ENCODE measurements at places on chromosomes 4 and X.

GRCh38 chr4:113008716-113009115 lies 40.7 kb upstream of the ANK2 start:
- DNase-seq, result no peak

DNA sequence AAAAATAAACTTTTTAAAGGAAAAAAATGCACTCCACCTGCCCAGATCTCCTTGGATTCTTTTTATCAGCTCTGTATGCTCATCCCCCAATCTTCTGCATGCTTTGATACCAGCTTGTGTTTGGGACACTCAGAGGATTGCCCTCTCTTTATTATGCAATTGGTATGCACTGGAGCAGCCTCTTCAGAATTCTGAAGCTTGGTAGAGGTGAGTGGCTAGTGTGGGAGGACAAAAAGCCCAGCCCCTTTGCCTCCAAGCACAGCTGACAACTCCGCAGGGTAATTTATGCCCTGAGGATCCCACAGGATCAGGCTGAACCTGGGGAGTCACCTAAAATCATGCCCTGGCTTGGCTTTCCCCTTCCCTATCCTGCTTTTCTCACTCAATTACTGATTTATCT lies 16.7 kb downstream of the IL21 start:
- DNase-seq, result no peak

DNA sequence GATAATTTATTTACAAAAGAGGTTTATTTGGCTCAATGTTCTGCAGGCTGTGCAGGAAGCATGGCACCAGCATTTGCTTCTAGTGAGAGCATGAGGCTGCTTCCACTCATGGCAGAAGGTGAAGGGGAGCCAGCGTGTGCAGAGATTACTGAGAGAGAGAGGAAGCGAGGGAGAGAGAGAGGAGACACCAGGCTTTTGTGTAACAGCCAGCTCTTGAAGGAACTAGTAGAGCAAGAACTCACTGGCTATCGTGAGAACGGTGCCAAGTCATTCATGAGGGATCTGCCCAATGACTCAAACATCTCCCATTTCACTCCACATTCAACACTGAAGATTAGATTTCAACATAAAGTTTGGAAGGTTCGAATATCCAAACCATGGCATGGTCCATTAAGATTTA lies 12.7 kb downstream of the GUCY1A1 start:
- DNase-seq, result no peak

GRCh38 chrX:28177202-28177601 lies 196.0 kb upstream of the DCAF8L1 start:
- DNase-seq, result peak; percentile 33

DNA sequence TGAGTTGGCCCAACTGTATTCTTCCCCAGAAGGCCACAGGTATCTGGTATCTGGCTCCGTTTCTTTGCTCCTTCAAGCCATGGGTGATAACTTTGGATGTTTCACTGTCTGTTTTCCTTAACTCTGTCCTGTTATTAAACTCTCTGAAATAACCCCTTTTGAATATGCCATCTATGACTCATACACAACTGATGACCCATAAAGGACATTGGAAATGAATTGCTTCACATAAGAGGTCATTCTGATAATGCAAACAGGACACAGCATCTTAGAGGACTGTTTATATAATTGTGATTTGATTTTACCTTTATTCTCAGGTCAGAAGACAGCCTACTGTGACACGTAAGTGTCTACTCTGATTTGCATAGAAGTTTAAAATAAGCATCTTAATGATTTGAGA lies 227.7 kb downstream of the VEGFC start:
- no peak for DNase-seq

DNA sequence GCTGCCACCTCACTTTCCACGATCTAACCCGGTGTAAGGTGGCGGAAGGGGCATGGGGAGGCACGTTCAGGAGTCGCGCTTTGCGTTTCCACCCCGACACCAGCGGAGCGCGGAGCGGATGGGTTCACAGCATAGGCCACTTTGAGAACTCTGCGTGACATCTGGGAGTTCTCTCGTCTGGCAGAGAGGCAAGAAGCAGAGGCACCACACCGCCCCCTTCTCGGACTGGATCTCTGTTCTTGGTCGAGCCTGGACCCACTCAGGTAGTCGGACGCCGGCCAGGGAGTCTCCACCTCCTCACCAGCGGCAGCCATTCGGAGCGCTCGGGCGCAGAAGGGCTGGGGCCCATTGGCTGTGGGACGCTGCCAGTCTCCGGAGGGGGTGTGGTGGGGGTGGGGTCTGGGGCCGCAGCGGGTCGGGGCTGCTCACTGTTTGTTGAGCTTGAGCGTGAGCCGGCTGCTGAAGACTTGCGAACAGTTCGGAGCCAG lies at the start of gene DACH2:
Gene DACH2, plus strand, starts transcription at position 428 of the 488 bp plus-strand sequence.
- peak; percentile 76 for DNase-seq

- no peak for DNase-seq
Observed at GRCh38 chr4:13212936-13213335, 271.2 kb downstream of the RAB28 start.

- no peak for DNase-seq
Observed at GRCh38 chr4:146243141-146243882, 29.0 kb downstream of the REELD1 start.

DNA sequence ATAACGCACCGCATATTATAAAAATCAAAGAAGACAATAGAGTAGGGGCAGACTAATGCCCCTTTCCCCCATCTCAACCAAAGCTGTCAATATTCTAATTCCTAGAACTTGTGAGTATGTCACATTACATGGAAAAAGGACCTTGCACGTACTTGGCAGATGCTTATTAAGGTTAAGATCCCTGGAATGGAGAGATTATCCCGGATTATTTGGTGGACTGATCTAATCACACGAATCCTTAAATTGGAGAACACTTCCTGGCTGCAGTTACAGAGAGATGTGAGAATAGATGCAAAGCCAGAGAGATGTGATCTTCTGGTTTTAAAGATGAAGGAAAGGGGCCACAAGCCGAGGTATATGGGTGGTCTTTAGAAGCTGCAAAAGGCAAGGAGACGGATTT lies 548.7 kb downstream of the SPRY1 start:
- DNase-seq, result no peak

- no peak for DNase-seq
Observed at GRCh38 chrX:2664502-2664901, 26.6 kb upstream of the CD99 start.

- no peak for DNase-seq
Observed at GRCh38 chr4:17884063-17884462, 73.3 kb downstream of the NCAPG start.

DNA sequence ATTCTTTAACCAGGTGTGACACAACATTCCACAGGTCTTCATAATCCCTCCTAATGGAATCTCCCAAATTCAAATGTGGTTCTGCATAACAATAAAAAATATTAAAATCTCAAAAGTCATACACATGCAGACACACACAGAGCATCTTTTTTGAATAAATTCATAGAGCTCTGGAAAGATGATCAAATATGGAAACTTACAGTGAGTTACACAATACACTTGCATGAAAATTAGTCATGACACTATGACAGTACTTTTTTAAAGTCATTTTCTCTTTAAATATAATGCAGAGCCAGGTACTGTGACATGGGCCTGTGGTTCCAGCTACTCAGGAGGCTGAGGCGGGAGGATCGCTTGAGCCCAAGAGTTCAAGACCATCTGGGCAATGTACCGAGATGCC lies 38.9 kb downstream of the DDX60L start:
- DNase-seq, result no peak

DNA sequence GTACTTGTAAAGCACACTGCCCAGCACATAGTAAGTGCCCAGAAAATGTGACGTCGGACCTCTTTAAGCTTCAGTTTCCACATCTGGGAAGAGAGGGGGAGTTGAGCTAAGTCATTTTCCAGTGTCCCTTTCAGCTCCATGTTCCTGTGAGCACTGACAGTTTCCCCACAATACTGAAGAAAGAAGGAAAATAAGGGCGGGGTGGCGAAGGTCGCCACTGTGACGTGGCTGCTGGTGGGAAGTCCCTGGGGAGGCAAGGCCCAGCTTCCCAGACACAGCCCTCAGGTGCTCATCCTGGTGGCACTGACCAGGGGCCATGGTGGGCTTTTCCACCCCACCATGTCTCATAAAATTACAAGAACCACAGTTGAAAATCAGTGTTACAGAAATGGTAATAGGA lies 121.8 kb downstream of the PTTG2 start:
- no peak for DNase-seq

DNA sequence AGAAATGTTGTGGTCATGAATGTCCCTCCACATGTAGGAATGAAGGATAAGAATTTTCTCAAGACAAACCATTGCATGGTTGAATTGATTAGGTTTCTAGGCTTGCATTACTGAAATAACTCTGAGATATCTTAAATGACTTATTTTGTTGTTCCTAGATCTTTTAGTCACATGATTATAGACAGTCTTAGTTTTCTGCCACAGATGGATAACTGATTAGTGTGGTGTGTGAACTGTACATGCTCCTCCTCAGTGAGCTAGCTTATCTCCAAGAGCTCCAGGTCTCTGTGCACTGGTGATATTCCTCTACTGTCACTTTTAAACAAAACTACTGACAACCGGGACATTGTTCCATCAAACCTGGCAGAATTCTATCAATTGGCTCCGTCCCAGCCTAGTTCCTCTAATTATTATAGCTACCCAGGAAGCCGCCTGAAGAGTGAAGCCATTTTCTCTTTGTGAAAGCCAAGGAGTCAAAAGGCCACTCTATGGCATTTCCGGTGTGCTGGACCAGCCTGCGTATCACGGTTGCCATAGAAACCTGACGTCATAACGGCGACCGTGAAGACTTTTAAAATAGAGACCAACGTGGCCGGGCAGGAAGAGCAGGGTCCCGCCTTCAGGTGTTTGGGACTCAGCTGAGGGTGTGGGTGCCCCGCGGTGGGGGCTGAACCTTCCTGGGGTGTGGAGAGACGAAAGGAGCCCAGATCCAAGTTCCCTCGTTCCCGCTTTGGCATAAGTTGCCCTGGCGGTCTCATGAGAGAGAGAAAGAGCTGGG lies 28.1 kb downstream of the BEX3 start:
- DNase-seq, result peak; percentile 60

- no peak for DNase-seq
Observed at GRCh38 chr4:25424539-25425228, 47.6 kb downstream of the ANAPC4 start.

DNA sequence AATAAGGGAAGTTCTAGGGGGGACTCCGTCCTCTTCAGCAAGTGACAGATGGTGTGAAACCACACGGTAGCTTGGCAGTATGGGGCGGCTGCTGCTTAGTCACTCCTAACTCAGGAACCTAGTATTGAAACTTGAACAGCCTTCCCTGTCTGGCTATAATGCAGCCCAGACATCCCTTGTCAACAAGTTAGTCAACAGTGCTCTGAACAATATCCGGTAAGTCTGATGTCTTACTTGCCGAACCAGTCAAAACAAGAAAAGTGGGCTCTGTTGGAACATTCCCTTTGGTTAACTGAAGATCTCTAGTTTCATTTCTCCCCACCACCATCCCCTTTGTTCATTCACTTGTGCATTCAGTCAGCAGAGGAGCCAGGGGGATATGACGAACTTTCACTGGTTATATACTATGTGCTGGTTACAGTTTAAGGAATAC lies 18.7 kb upstream of the CXCL13 start:
- no peak for DNase-seq

GRCh38 chr4:127686658-127687057 lies 43.5 kb upstream of the SLC25A31 start:
- no peak for DNase-seq

GRCh38 chr4:56828784-56829535 lies 7.5 kb upstream of the SPINK2 start:
- DNase-seq, result no peak

GRCh38 chr4:16250661-16251365 lies 24.5 kb upstream of the TAPT1 start:
- no peak for DNase-seq

DNA sequence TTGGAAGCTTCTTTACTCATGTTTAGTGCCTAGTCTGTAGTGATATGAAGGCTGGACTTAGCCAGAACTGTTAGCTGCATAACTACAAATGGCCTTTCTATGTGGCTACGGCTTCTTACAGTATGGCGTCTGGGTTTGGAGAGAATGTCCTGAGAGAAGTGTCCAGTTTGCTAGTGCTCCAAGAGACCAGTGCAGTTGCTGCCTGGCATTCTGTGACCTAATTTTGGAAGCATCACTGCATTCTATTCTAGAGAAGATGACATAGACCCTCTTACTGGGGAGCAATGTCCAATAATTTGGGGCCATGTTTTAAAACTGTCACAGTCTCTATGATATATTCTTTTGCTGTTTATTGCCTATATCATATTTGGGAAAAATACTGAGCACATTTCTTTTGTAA lies 74.2 kb downstream of the STAG2 start:
- no peak for DNase-seq

- peak; percentile 65 for DNase-seq
Observed at GRCh38 chr4:102501447-102501696, 213 bp downstream of the NFKB1 start.

GRCh38 chrX:134679644-134680043 lies 21.4 kb upstream of the PLAC1 start:
- DNase-seq, result no peak

- no peak for DNase-seq
Observed at GRCh38 chrX:97332963-97333362, 449.3 kb downstream of the RPA4 start.

- DNase-seq, result no peak
Observed at GRCh38 chr4:1360423-1361283, 13.6 kb downstream of the UVSSA start.

GRCh38 chrX:131840799-131841495 lies 182.2 kb upstream of the STK26 start:
- no peak for DNase-seq

DNA sequence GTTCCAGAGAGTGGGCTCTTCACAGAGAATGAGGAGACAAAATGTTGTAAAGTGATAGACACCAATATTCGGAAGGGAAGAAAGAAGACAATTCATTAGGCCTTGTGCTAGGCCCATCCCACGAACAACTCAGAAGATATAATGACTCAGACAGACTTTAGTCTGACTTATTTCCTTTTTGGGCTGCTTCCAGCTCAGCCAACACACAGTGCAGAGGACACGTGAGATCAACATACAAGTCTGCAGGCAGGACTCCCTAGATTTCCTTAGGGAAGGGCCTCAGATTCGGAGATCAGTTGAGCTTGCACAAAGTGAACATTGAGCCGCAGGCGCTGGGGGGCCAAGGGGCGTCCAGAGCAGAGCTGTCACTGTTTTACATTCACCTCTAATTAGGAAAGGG lies 290.7 kb upstream of the TENM3 start:
- no peak for DNase-seq

DNA sequence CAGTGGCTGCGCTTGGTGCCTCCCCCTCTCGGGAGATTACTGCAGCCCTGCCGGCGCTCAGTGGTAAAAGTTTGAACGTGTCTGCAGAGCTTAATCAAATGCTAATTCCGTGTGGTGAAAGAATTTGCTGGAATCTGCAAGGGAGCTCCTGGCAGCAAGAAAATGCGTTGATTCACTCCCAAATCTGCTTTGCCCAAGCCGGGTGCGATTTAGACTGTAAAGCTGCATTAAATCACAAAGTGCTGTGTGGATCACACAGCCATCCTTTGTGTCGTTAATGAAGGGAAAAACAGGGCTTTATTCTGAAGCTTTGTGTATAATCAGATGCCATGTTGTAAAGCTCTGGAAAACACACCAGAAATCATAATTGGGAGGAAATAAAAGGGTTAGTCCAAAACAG lies 444.1 kb downstream of the BCOR start:
- DNase-seq, result no peak
